ENCODE measurements at places on chromosomes 16 and 17.

- no peak for DNase-seq
Measured at GRCh38 chr17:34711646-34712045, 132.3 kb downstream of the TMEM132E start.

- no peak for DNase-seq
Measured at GRCh38 chr17:22128723-22129122, 436.4 kb downstream of the KCNJ18 start.

GRCh38 chr16:72989579-72990551 lies 58.1 kb downstream of the ZFHX3 start:
- peak; percentile 96 for DNase-seq

- no peak for DNase-seq
Measured at GRCh38 chr17:61955619-61956018, 27.8 kb upstream of the INTS2 start.

DNA sequence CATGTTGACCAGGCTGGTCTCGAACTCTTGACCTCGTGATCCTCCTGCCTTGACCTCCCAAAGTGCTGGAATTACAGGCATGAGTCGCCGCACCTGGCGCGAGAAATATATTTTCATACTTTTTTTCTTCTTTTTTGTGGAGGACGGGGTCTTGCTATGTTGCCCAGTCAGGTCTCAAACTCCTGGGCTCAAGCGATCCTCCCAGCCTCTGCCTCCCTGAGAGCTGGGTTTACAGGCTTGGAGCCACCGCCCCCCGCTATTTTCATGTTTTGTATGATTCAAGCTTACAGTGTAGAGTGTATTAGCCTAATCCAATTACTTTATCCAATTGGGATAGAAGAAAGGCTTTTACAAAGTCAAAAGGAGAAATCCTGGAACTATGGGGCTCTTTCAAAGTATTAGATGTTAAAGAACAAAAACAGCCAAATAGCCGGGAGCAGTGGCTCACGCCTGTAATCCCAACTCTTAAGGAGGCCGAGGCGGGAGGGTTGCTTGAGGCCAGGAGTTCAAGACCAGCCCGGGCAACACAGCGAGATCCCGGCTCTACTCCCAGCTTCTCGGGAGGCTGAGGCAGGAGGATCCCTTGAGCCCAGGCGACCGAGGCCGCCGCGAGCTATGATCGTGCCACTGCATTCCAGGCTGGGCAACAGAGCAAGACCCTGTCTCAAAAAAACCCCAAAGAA lies 1.4 kb upstream of the MAP1LC3B start:
- DNase-seq: no peak

- DNase-seq: no peak
Measured at GRCh38 chr17:30378241-30378824, 394 bp upstream of the CPD start.

- DNase-seq: no peak
Measured at GRCh38 chr16:1040346-1040745, 32.2 kb upstream of the SSTR5 start.

GRCh38 chr17:15744885-15745284 lies 12.8 kb downstream of the TBC1D26 start:
- peak; percentile 39 for DNase-seq

DNA sequence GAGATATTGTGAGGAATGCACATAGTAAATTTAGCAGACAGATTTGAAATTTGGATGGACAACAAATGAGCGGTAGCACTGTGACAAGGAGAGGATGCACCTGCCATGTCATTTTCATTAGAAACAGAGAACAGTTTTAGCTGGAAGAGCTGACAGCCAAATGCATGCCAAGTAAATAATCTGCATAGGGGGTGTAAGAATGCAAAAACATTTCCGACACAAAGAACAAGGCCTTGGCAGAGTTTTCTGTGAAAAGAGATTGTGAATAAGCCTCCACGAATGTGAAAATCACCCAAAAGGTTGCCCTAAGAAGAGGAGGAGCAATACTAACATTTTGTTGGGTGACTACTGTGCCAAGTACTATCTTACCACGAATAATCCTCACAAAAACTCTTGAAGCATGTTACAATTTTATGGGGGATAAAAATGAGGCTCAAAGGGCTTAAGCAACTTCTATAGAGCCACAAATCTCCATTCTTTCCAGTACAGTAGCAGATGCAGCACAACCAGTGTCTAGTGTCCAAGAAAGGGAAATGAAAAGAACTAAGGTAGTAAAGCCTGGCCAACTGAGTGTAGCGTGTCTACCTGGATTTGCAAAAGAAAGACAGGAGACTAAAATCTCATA lies 28.3 kb downstream of the TMEM100 start:
- no peak for DNase-seq

GRCh38 chr16:31875112-31875803 lies 1.7 kb downstream of the ZNF267 start:
- DNase-seq: peak; percentile 29

DNA sequence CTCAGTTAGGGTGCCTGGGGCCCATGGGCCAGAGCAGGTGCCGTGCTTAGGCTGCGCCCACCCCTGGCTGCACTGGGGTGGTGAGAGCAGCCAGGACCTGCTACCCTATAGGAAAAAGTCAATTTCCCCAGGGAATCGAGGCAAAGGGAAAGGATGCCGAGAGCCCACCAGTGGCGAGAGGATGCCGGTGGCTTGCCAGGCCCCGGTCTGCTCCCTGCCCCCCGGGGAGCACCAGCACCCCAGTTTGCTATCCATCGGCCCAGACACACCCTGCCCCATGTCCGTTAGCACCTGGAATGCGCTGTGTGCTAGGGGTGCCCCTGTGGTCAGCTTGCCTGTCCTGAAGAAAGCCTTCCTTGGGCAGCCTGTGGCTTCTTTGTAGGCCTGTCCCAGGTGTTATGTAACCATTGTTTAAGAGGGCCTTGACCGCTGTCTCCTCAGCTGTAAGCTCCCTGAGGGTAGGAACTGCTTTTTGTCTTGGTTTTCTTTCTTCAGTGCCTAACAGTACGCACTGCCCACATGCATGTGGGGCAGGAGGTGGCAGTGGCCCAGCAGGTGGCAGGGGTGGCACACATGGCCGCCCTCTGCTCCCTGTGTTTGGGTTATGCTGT lies 40.8 kb downstream of the NT5M start:
- DNase-seq: no peak

DNA sequence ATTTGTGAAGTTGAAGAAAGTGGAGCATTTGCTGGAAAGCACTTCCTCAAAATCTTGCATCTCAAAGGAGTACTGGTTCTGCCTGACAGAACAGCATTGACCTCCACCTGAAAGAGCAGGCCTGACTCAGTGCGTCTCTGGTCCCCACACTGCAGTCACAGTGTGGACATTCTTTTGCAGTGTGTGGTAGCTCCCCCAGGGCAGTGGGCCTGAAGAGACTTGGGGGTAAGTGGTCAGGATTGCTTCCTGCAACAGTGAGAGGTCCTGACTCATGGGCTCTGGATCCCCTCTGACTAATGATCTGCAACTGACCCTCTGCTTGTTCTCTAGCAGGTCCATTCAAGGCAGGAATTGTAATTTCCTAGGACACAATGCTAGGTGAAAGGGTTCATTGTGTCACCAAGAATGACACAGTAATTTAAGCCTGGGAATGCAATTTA lies 204.9 kb upstream of the KCNJ16 start:
- DNase-seq: peak; percentile 88

GRCh38 chr17:2487306-2487705 lies 24.4 kb downstream of the METTL16 start:
- DNase-seq: no peak

- DNase-seq: no peak
Measured at GRCh38 chr17:10579270-10579669, 29.8 kb upstream of the MYH2 start.

GRCh38 chr16:66493490-66494401 lies 56.2 kb downstream of the TK2 start:
- DNase-seq: no peak

- no peak for DNase-seq
Measured at GRCh38 chr17:45131616-45132319, 547 bp downstream of the PLCD3 start.

GRCh38 chr17:36600936-36601302 lies 464 bp upstream of the MRM1 start:
- DNase-seq: no peak

DNA sequence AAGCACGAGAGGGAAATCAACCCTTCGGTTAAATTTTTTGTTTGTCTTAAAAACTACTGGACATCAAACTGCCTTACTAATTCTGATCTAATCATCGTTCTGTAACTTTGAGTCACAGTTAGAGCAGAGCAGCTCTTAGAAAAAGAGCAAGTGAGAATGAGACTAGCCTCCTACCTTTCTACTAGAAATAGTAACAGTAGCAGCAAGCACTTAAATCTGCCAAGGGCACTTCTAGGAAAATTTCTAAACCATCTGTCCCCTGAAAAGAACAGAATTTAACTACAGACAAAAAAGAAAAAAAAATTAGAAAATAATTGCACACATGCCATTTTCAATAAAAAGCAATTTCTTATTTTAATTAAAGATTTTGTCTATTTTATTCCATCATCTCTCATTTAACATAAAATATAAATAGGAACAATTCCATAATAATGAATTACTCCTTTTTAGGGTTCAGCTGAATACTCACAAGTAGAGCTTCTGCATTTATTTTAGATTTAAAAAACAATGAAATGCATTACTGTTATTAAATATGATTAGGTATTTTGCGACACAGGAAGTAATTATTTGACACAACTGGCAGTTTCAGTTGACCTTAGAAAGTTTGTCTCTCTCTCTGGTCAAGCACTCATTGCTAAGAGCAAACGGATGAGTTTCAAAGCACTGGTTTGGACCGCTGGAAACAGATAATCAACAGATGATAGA lies 250.8 kb upstream of the SOX9 start:
- DNase-seq: no peak

DNA sequence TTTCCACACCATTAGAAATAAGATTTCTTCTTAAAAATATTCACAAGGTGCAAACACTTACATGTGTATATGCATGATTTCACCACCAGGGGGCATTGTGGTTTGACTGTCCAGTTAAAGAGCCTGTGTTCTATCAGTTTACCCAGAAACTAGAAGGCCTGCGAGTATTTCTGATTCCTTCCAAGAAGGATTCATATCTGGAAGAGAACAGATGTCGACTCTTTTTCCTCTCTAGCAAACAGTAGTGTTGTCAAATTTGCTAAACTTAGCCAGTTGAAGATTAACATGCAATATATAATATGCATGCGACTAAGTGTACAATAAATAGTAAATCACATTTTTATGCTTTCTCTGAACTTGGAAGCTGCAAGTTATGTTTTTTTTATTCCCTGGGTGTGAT lies 404.1 kb downstream of the WWOX start:
- peak; percentile 49 for DNase-seq

- DNase-seq: peak; percentile 84
Measured at GRCh38 chr17:82592767-82593589, 55.3 kb downstream of the WDR45B start.

DNA sequence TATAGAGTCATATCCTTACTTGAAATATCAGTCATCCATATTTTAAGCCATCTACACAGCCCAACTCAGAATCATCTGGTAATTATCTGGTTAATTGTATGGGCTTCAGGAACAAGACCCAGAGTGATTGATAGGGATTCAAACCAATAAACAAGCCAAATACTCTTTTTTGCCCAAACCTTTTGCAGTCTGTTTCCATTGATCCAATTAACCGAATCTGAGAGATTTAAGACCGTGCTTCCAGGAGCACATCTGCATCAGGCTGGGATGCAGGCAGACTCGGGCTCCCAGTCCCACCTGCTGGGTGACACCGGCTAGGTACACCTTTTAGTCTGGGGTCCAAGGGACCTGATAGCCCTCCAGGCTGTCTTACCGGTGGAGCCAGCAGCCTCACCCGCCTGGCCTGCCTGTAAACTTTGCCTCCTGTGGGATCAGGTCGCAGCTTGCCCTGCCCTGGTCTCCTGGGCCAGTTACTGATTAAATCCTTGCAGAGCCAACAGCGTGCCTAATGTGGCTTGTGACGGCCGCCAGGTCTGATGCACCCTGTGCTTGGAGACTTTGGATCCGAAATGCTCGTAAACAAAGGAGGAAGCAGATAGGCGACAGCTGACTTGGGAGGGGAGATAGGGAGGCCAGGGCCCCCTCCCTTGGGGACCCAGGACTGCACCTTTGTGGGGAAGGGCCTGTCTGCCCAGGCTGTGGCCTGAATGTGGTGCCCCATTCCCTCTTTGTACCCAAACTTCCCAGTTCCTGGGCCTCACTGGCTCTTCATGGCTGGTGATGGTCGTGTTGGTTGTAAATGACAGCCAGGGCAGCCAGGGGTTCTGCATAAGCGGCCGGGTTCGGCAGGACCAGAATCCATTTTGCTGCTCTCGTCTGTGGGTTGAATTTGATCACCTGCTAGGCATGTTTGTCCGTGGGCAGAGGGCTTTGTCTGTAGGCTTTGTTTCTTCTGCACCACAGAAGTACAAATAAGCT lies 3.8 kb downstream of the CMIP start:
- DNase-seq: no peak

- no peak for DNase-seq
Measured at GRCh38 chr16:86327321-86327720, 183.0 kb upstream of the FOXF1 start.

DNA sequence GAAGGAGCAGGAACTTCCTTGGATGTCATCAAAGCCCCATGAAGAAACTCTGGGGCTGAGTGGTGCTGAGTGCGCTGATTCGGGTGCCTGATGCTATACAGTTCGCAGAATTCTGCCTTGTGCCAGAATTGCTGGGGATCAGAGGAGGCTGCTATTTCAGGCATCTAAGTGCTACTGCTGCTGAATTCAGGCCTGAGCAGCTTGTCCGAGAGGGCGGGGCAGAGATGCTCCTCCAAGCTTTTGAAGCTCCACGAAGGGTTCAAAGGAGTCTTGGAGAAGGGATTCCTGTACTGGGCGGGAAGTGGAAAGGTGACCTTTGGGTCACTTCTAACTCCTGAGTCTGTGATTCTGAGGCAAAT lies 227.8 kb downstream of the CCDC182 start:
- DNase-seq: no peak

DNA sequence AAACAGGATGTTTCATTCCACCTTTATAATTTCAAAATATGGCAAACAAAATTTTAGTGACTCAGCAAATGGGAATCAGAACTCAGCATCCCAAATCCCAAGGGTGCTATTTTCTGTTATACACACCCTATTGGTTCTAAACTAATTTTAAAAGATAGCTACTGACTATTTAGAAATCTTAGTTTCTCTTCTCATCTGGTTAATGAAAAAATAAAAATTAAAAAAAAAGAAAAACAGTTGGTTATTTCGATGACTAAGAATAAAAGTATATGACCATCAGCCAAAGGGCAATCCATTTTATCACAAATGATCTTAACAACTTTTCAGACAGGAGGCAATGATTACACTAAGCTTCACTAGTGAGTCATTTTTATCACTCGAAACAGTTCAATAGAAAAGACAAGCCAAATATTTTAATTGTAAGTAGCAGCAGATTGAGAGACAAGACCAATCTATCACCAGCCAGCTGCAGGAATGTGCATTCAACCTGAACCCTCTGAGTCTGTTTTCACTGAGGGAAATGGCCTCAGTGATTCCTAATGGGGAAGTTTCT lies 15.2 kb downstream of the PHLPP2 start:
- DNase-seq: peak; percentile 15

- no peak for DNase-seq
Measured at GRCh38 chr16:66610111-66610820, 5.8 kb downstream of the CMTM3 start.

- no peak for DNase-seq
Measured at GRCh38 chr17:37338847-37339246, 36.9 kb upstream of the C17orf78 start.

- no peak for DNase-seq
Measured at GRCh38 chr16:78786635-78787034, 687.2 kb downstream of the WWOX start.
